ENCODE measurements at places on chromosomes 4 and X. TPM values are rescaled to one million over a fixed set of nuclear protein-coding genes. Genes with fewer than 3 reads are reported as not detected.

Gene PAGE4
- total RNA-seq, result not detected

Gene PCDH7
- not detected for total RNA-seq

Gene EFHC2
- total RNA-seq, result 2.0 TPM

Gene RHOXF1
- total RNA-seq, result 1.6 TPM

Gene DTHD1
- total RNA-seq, result 0.34 TPM

Gene RXFP1
- total RNA-seq, result not detected

Gene ZNF141
- 69.4 TPM for total RNA-seq

Gene AWAT2
- not detected for total RNA-seq

Gene OGT
- 675 TPM for total RNA-seq

Gene HERC6
- total RNA-seq, result 31.8 TPM

Gene SPARCL1
- total RNA-seq, result not detected

Gene NEIL3
- total RNA-seq, result not detected

Gene EDA2R
- 0.31 TPM for total RNA-seq

Gene UCHL1
- total RNA-seq, result 0.49 TPM

Gene XAGE1A
- total RNA-seq, result not detected

Gene MAGED2
- total RNA-seq, result 123 TPM

Gene SLC10A6
- not detected for total RNA-seq

Gene NLRP2B
- total RNA-seq, result not detected

Gene ALAS2
- not detected for total RNA-seq

Gene C1QTNF7
- total RNA-seq, result not detected

Gene MAGEB17
- total RNA-seq, result not detected

Gene YY2
- total RNA-seq, result 2.1 TPM

Gene STARD8
- total RNA-seq, result 0.14 TPM

Gene TEX13D
- total RNA-seq, result not detected
